ENCODE measurements at places on chromosomes 2 and 18.

GRCh38 chr2:46194856-46195255, 102.4 kb upstream of the EPAS1 start:
- no peak for DNase-seq

DNA sequence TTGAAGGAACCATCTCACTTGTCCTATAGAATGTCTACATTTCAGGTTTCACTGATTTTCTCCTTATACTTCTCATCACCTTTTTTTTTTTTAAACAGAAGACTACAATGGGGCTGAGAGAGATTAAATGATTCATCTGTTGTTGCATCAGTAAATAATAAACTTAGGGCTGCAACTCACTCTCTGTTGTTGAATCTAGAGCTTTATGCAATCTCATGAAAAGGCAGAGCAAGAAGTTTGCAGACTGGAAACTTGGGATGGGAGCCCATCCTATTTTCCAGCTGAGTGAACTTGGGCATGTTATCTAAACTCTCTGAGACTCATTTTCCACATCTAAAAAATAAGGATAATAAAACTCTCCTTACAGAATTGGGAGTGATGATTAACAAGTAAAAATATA, 58.4 kb downstream of the PDE1A start:
- no peak for DNase-seq

- no peak for DNase-seq
Observed at GRCh38 chr2:147161746-147162145, 683.1 kb upstream of the ACVR2A start.

GRCh38 chr18:361941-362310, 94.1 kb upstream of the THOC1 start:
- DNase-seq: no peak

- no peak for DNase-seq
Observed at GRCh38 chr2:240932724-240933047, 26.6 kb downstream of the CROCC2 start.

- no peak for DNase-seq
Observed at GRCh38 chr2:105411720-105412407, 13.0 kb upstream of the FHL2 start.

DNA sequence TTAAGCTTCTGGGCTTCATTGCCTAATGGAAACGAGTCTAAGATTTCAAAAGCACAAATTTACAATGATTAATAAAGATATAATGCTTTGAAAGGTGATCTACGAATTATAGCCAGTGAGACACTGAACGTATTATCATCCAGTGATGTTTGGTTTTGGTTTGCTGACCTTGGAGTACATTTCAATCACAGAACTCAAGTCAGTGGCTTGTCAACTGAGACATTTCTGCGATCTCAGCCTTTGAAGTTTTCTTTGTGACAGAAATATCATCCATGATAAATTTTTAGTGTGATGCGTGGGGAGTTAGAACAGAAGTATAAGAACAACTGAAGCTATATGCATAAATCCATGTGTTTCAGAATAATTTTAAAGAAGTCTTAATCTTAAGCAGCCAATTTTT, 263.8 kb downstream of the TCF4 start:
- DNase-seq: no peak

GRCh38 chr18:63082366-63083019, 237.1 kb downstream of the BCL2 start:
- no peak for DNase-seq

DNA sequence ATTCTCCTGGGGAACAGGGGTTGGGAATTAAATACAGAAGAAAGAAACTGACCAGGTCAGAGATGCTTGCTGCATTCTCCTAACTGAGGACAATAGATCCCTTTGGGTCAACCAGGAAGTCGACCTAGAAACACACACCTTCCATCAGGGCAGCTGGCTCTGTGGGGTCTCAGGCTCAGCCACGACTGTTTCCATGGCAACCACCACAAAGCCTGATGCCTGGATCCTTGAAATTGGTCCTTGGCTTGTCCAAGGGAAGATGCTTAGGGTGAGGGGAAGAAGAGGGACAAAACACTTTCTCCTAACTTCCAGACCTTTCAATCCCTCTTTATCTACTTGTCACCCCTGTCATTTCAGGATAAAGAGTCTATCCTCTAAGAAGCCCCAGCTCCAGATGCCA, 194.4 kb downstream of the ALK start:
- no peak for DNase-seq

DNA sequence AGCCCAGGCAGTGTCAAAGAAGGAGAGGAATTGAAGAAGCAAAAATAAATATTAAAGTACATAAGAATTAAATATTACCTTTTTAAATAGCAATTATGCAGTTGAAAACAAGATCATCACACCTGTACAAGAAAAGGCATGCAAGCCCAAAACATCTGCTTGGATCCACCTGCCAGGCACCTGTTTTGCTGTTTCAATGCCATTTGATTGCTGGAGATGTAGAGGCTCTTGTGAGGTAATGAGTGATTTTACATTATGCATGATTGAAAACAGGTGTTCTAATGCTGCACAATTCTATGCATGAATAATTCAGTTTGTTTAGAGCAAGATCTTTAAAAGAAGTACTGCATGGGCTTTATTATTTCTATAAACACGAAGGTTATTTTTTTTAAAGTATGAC, 700.6 kb upstream of the ZEB2 start:
- DNase-seq: no peak

DNA sequence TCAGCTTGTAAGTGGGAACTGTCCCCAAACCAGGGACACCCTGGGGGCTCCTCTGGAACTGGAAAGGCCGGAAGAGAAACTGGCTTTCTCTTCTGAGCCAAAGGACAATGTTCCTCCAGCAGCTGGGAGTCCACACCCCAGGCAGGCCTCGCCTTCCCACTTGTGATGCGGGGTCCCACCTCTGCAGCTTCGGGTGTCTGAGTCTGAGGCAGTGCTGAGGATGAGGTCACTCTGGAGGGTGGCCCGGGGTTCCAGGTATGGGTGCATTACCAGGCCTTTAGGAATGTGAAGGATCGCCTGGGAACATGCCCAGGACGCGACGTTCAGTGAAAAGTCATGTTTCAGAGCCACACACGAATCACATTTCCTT, 18.2 kb upstream of the BOK start:
- DNase-seq: no peak

DNA sequence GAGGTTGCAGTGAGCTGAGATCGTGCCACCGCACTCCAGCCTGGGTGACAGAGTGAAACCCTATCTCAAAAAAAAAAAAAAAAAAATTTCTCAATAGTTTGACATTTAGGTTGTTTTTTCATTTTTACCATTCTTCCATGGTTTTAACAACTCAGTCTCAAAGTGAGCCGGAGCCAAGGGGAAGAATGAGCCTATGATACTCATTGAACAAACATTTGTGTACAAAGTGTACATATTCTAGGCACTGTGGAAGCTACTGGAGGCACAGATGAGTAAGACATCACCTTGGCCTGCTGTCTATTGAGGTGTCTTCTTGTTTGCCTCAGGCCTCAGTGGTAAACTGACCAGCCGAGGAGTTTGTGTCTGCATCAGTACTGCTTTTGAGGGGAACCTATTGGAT, 21.9 kb downstream of the CENPO start:
- DNase-seq: no peak

GRCh38 chr2:126882181-126882580, 16.5 kb upstream of the TEX51 start:
- no peak for DNase-seq

- DNase-seq: no peak
Observed at GRCh38 chr2:74755386-74755785, 78.5 kb upstream of the HK2 start.

DNA sequence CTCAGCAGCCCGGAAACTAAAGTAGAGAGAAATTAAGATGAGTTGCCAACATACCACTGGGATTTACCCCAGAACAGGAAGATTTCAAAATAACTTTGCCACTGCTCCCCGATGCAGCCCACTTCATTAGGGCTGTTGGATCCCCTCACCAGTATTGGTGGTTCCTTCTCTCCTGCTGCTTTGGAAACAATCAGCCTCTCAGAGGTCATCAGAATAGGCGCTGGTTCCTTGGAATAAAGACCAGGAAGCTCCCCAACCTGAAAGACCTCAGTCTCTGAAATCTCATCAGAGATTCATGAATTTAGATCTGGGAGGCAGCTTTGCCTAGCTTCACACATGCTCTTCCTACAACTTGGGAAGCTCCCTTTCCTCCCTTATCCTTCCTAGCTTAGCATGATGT, 332.4 kb downstream of the STK39 start:
- DNase-seq: no peak

- no peak for DNase-seq
Observed at GRCh38 chr2:132740081-132740720, 70.2 kb upstream of the LYPD1 start.

DNA sequence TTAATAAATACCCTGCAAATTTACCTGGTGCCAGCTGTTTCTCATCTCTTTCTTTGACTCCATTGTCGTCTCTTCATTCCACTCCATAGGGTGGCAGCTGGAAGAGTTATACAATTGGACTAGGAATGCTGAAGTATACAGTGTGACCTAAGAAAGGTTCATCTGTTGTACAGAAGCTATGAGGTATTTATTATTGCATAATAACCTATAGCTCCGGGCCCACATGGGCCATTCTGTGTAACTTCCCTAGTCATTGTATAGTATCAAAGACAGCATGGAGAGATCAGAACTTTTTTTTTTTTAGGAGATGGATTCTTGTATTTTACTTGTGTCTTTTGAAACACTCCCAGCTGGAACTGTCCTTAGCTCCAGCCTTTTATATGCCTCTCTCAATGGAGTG, 26.2 kb downstream of the BMP10 start:
- DNase-seq: no peak

- no peak for DNase-seq
Observed at GRCh38 chr2:165953306-165953654, 296 bp downstream of the TTC21B start.

- no peak for DNase-seq
Observed at GRCh38 chr2:232898592-232899543, 28.8 kb downstream of the SNORC start.

DNA sequence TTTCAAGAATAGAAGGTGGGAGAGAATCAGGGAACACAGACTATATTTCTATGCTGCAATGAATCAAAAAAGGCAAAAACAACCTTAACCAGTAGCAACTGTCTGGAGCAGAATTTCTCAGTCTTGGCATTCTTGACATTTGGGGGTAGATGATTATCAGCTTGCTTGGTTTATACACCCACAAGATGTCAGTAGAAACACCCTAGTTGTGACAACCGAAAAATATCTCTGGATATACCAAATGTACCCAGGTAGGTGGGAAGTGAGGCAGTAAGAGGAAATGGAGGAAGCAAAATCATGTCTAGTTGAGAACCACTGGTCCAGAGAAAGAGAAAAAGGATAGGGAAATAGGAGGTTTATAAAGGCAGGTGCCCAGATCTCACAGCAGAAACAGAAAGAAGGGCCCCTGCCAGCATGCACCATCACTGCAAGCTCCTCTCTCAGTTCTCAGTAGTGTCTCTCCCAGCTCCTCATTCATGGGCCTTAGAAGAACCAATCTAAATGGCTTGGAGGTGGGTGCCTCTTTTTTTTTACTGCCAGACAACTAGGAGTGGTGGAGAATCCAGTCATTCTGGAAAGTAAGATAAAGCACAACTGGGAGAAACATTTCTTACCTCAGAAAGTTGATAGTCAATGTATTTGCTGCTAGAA, 50.4 kb downstream of the MBD2 start:
- peak; percentile 56 for DNase-seq

DNA sequence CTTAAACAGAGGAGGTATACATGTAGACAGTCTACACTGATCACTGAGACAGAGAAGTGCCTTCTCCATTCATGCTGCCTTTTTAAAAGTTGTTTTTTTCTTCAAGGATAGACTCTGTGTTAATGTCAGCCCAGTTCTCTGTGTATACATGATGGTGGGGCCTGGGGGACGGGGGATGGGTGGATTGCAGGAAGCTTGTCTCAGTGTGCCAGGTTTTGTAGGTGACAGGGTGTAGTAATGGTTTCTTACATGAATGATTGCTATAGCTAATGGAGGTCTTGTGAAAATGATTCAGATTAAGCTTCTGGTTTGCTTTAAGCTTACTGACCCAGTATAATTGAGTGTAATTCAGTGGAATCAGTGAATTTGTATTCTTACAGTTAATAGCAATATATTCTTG, 423.6 kb downstream of the PTPRM start:
- no peak for DNase-seq

GRCh38 chr2:233936089-233936488, 18.9 kb downstream of the TRPM8 start:
- no peak for DNase-seq

DNA sequence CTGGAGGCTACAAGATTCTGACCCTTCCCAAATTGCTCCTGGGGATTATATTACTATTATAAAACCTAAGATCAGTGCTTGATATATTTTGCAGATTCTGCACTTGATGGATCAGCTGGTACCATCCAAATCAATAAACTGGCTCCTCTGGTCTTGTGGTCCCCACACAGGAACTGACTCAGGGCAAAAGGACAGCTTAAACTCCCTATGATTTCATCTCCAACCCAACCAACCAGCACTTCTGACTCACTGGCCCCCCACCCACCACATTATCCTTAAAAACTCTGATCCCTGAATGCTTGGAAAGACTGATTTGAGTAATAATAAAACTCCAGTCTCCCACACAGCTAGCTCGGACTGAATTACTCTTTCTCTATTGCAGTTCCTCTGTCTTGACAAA, 82.1 kb downstream of the TMEM163 start:
- no peak for DNase-seq

DNA sequence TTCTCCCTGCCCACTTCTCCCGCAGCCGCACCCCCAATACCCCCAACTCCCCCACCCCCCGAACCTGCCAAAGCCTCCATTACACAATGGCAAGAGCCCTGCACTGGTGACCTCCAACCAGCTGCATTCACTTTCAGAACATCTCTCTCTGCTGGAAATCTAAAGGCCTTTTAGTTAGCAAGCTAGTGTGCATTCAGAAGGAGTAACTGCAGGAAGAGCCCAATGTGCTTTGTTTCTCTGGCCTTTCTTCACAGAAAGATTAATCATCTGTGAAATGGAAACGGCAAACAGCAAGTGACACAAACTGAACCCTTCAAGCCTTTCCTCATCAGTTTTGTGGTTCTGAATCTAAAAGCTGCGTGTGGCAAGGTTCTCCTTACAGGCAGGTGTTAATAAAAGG, 124.2 kb downstream of the OLA1 start:
- DNase-seq: no peak

DNA sequence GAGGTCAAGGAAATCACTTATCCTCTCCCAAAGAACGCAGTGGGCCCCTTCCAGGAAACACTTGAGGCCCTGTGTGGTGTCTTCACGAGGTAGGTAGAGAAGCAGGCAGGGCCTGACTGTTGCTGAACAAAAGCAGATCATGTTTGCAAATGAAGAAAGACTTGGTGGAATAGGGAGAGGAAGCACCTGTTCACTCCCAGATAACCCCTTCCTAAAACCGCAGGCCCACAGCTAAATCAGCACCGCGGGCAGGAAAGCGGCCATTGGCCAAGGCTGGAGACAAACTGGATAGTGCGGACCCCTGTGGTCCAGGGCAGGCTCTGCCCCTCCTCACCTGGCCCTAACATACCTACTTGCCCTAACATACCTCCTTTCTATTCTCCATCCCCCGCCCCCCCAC, 64.9 kb upstream of the KLHL29 start:
- DNase-seq: peak; percentile 11
